ENCODE measurements at places on chromosomes 6 and 20.

DNA sequence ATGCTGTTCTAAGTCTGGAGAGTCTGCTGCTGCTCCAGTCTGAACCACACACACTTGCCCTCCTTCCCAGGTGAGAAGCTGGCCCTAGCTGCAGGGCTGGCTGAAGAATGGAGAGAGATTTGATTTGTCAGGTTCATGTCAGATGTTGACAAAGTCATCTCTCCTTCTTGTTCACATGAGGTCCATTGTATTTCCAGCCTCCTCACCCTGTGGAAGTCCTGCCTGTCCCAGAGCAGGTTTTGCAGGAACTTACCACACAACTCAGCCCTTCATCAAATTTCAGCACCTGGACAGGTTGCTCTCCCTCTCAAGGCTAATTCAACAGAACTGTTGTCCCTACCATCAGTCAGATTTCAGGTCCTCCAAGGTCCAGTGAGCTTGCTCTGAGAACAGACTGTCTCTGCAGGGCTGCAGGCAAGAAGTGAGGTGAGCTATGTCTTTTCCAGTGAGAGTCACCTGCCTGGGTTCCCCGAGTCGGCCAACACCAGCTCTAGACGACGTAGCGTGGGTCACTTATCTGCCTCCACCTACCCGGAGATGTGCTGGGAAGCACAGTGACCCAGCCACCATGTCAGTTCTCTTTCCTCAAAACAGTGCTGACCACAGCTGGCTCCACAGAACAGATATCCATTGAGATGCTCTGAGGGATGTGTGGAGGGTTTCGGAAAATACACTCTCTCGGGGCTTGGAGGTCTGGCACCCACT is 58.0 kb upstream of the CD93 start:
- DNase-seq = no peak

DNA sequence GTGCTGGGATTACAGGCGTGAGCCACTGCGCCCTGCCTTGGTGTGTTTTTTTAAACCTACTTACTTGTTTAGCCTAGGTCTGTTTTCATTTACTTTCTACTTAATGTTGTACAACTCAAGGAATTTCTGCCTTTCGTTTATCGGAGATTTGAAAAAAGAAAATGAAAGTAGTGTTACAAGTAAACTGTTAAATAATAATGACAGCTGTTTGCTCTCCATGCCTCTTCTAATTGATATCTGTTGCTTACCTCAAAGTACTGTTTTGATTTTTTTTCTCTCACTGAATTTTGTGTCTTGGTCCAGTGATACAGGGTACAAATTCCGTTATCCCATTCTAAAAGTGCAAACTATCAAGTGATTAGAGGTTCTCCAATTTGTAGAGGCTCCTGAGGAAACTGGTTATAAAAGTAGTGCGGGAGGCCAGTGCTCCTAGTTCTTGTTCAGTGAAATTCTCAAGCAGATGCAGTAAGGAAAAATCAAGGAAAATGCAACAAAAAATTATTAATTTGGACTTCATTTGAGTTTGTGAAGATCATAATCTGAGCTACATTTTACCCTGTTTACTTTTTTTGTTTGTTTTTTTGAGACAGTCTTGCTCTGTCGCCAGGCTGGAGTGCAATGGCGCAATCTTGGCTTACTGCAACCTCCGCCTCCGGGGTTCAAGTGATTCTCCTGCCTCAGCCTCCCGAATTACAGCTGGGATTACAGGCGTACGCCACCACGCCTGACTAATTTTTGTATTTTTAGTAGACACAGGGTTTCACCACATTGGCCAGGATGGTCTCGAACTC is 2.2 kb downstream of the UBR2 start:
- no peak for DNase-seq

DNA sequence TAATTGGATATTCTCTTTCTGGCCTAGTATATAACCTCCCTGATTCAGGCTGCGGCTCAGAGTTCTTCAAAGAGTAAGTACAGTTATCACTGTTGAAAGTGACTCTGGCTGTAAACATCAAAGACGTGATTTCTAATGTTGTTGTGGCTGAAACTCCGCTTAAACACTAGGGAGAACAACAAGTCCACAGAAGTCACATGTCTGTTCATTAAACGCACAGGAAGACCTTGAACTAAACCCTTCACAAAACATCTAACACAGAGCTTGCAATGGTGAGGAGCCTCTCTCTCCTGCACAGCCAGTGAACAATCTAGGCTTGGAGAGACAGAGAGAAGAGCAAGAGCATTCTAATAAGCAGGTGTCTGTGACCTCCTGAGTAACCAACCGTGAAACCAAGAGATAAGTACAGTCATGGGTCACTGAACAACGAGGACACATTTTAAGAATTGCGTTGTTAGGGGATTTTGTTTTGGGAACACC is 249.3 kb downstream of the PRKN start:
- DNase-seq = no peak

GRCh38 chr20:9395971-9396370 is 118.4 kb upstream of the LAMP5 start:
- no peak for DNase-seq

DNA sequence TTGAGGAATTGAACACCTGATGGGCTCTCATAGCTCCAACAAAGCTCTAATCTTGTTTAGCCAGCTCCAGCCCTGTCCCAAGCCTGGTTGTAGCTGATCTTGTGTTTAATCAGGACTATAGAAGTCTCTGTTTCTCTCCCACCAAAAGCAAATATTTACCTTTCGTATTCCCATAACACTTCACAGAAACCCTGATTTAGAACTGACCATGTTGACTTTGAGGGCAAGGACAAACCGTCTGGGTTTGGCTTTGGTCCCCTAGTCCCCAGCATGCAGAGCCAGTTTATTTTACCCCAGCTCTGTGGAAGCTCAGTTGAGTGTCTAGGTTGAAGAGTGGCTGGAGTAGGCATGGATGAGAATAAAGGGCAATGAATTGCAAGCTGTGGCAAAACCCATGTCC is 18.0 kb upstream of the SIM1 start:
- no peak for DNase-seq

DNA sequence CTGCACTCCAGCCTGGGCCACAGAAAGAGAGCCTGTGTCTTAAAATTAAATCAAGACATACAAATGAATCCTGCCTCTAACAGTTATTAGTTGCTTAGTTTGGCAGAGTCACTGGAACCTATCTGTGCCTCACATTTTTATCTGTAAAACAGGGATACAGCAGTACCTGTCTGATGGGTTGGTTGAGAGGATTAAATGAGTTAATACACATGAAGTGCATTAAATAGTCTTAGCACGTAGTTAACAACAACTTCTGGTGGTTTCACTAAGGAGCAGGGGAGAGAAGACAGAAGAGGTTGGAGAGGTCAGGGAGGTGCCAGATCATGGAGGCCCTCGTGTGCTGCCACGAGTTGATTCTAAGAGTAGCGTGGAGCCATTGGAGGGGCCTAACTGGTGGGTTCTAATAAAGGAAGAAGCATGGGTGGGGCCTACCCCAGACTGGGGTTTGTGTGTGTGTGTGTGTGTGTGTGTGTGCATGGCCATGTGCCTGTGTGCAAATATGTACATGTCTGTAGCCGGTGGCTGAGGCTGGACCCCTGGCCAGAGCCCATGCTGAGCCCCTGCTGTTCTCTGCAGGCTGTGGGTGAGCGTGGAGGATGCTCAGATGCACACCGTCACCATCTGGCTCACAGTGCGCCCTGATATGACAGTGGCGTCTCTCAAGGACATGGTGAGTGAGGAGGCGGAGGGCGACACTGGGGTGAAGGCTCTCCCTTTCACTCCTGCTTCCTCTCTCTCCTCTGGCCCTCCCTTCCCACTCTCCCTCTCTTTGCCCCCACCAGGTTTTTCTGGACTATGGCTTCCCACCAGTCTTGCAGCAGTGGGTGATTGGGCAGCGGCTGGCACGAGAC is 9.1 kb downstream of the RBCK1 start:
- DNase-seq = no peak

- DNase-seq = no peak
Observed at GRCh38 chr6:14353798-14354197, 236.2 kb downstream of the CD83 start.

DNA sequence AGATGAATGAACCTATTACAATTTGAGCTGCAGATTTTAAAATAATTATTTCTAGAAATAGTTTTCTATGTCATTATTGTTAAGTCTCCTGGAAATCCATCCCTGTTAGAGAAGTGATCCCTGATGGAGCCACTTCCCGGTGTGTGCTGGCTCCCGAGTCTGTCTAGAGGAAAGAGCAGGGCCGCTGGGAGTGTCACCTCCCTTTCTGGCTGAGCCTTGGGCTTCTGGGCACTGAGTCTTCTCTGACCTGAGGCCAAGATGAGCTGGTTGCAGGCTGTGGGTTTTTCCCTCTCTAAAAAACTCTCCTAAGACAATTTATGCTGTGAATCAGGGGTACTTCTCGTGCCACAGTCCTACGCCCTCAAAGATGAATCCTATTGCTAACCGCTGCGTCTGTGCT is 28.8 kb upstream of the TCFL5 start:
- no peak for DNase-seq

- no peak for DNase-seq
Observed at GRCh38 chr20:701401-702129, 26.0 kb upstream of the SCRT2 start.

DNA sequence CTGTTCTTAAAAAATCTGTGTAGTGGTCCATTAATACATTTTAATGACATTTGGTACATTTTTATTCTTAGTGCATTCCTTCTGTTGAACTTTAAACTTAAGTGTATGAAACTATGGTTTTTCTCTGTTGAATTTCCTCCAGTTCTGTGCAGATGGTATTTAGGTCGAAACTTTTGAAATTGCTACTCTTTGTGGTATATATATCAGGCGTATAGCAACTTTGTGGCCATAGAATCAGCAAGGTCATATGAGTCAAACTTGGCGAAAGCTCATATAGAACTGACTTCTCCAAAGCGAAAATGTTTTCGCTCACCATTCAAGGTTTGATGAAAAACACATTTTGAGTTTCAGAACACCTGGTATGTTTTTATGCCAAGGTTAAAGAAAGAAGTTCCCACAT is 93.7 kb downstream of the MAP3K4 start:
- no peak for DNase-seq

- peak; percentile 45 for DNase-seq
Observed at GRCh38 chr20:3995067-3995748, 20.1 kb downstream of the RNF24 start.

DNA sequence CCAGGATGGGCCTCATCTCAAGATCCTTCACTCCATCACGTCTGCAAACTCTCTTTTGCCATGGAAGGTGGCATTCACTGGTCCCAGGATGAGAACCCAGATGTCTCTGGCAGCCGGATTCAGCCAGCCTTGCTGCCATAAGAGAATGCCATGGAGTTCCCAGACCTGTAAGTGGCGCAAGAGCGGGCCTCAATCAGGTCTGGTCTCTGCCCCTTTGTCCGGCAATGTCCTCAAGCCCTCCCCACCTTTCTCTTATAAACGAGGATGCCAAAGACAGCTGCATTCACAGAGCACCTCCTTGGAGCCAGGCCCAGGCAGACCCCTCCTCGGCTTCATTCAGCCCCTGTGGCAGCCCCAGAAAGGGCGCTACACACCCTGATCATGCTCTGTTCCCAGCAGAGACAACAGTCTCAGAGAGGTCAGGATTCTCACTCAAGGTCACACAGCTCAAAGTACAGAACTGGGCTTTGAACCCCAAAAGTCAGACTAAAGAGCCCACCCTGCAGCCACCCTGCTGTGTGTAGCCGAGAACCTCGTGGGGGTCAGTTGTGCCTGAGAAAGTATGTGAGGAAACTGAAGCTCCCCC is 263.7 kb downstream of the TAF4 start:
- DNase-seq = no peak

DNA sequence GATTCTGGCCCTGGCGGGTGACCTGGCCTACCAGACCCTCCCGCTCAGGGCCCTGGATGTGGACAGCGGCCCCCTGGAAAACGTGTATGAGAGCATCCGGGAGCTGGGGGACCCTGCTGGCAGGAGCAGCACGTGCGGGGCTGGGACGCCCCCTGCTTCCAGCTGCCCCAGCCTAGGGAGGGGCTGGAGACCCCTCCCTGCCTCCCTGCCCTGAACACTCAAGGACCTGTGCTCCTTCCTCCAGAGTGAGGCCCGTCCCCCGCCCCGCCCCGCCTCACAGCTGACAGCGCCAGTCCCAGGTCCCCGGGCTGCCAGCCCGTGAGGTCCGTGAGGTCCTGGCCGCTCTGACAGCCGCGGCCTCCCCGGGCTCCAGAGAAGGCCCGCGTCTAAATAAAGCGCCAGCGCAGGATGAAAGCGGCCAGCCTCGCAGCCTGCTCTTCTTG is 868 bp upstream of the SLC2A4RG start:
- peak; percentile 82 for DNase-seq

DNA sequence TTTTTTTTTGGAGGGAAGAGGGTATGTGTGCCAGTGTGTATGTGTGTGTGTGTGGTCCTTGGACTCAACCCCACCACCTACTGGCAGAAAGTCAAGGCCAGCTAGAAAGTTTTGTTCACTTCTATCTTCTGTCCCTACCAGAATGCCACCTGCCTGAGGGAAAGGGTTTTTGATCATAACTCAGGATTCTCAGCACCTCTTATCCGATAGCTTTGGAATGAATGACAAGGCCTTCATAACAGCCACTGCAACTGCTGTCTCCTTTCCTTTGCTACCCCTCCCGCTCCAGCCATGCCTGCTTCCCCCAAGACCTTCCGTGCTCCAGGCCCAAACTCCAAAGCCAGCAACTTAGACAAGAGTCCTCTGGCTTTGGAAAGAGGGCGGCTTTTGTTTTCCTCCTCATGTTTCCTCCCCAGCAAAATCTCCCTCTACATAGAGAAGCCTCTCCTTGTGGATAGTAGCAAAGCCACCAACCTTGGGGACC is 18.7 kb downstream of the BTN3A1 start:
- DNase-seq = peak; percentile 81

- no peak for DNase-seq
Observed at GRCh38 chr6:77205936-77206335, 257.4 kb downstream of the HTR1B start.

GRCh38 chr20:44646023-44646640 is 5.4 kb downstream of the ADA start:
- DNase-seq = peak; percentile 36

GRCh38 chr6:3014675-3015066 is 15.0 kb downstream of the NQO2 start:
- no peak for DNase-seq

GRCh38 chr6:19865178-19865577 is 28.0 kb downstream of the ID4 start:
- DNase-seq = no peak

GRCh38 chr20:13913572-13913971 is 76.8 kb downstream of the SEL1L2 start:
- no peak for DNase-seq

- DNase-seq = no peak
Observed at GRCh38 chr20:3766422-3767109, 987 bp downstream of the ADISSP start.

DNA sequence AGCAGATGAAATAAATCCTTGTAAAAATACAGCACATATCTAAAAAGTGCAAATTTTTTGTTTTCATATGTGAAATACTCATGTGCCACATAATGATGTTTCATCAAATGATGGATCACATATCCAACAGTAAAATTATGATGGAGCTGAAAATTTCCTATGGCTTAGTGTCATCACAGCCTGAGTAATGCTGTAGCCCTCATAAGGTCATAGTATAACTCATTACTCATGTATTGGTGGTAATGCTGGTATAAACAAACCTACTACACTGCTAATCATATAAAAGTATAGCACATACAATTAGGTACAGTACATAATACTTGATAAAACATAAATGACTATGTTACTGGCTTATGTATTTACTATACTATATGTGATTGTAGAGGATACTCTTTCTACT is 12.9 kb downstream of the TSPYL1 start:
- DNase-seq = no peak

- DNase-seq = no peak
Observed at GRCh38 chr6:44478158-44478557, 90.7 kb downstream of the CDC5L start.

Measured in GM23338 (cell line).